ENCODE measurements at places on chromosomes 5 and 9. TPM values are rescaled to one million over a fixed set of nuclear protein-coding genes. Genes with fewer than 3 reads are reported as not detected.

The ZNF484 gene
- 4.9 TPM for total RNA-seq

- no peak for DNase-seq
Measured at GRCh38 chr9:132648685-132649084, 21.1 kb downstream of the DDX31 start.

GRCh38 chr9:76676857-76677256, 87.4 kb upstream of the PCA3 start:
- DNase-seq, result no peak

The BSPRY gene
- 56.9 TPM for total RNA-seq

DNA sequence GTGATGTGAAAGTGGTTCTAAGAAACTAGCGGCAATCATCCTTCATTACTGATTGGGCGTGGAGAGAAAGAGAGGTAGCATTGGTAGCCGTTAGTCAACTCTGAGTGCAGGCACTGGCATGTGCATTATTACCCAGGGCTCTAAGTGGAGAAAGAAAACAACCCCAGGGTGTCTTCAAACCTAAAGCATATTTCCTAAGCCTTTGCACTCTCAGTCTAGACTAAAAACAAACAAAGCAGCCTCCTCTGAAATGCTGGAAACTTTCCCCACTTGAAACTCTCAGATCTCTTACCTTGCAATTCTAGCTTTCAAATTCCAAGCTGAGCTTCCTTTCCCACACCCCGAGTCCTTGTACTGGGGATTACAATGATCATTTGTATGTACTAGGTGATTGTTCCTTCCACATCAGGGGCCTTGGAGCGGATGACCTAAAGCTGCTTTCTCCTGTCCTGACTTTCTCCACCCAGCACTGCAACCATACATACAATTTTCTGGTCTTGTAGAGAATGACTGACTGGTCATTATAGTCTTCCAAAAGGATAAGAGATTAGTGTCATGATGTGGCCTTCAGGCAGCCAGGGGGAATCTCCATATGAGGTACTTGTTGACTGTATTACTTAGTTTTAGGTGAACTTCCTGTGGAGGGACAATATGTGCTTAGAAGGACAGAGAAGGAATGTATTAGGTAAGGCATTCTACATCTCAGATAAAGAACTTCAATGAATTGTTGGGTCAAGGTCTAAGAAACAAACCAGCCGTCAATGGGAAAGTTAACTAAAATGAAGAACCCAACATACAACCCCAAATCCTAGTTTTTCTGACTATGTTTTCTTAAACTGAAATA, 98.3 kb upstream of the CDKN2B start:
- DNase-seq, result no peak

The PCDHB2 gene
- total RNA-seq, result 3.7 TPM

DNA sequence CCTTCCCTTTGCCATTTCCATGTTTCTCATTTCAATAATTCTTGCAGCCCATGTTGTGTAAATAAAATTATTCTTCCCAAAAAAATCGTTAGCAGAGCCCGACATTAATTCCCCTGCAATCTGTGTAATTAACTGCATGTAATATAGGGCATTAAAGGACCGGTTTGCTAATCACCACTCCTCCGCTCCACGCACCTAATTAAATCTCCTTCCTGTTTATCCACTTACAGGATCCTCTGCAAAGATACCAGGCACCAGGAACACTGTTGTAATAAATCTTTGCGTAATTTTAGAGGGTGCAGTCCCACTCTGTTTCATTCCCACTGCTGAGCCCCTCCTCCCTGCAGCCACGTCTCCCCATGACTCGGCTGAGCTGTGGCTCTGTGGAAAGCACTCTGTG, 105.0 kb upstream of the PPP1R26 start:
- no peak for DNase-seq

- no peak for DNase-seq
Measured at GRCh38 chr5:98934546-98934945, 5.7 kb upstream of the CHD1 start.

DNA sequence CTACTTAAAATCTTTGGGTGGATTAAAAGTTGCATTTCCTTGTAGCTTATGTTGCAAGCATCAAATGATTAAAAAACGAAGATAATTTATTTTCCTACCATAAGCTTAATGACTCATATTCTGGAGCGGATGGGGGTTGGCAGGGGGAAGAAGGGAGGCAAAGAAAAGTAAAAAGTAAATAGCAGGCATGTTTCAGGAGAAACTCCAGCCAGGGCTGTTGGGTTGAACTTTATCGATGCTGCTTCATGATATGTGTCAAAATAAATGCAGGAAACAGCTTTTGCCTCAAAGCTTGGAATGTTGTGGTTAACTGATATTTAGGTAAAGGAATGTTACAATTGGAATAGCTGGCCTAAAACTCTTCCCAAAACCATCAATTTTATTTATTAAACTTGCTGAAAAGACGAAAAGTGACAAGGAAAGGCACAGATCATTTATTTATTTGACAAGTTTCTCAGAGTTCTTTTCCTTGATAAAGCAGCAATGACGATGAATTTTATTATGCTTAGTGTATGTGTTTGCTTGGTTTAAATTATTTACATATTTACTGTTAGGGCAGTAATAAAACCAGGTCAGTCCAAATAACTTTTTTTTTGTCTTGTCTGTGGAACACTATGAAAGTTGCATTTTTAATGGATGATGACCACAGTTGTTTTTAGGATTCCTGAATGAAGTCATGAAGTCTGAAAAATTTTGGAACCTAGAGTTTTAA, 177.9 kb downstream of the PCSK1 start:
- DNase-seq, result no peak

DNA sequence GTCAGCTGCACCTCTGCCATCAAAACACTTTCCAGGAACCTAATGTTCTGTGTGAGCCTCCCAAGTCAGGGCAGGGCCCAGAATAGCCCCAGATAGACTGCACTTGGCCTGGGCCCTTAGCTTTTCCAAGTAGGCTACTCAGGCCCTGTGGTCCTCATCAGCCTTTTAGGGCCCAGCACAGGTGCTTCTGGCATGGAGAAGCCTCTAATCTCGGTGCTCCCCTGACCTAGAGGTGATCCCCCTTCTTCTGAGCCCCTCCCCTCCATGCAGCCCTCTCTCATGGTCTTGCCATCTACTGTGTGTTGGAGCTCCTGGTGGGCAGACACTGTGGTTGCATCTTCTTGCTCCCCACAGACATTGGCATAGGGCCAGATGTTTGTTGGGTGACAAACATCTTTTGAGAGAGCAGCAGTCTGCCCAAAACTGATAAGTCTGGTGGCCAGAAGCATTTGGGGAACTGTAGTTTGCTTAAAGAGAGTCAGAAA, 28.1 kb downstream of the FRMPD1 start:
- no peak for DNase-seq

The RFESD gene
- 7.9 TPM for total RNA-seq

The BTF3 gene
- 596 TPM for total RNA-seq

The SLC25A48 gene
- total RNA-seq, result 7.6 TPM

DNA sequence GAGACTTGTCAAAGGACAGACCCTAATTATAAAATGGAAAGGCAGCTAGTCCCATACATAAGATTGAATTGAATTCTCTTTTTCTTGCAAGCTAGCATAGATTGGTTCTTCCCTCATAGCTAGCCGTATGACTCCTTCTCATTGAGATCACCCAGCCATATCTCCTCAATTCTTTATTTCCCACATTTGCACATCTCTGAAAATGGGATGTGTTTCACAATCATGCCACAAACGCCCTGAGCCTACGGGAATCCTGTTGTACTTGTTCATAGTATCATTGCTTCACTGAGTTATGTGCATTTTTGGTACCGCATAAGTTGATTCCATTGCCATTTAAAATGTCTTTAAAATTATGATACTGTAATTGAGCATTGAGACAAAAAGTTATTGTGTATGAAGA, 90.5 kb downstream of the PCSK1 start:
- no peak for DNase-seq

- DNase-seq, result no peak
Measured at GRCh38 chr9:82130331-82131042, 141.9 kb downstream of the SPATA31D1 start.

DNA sequence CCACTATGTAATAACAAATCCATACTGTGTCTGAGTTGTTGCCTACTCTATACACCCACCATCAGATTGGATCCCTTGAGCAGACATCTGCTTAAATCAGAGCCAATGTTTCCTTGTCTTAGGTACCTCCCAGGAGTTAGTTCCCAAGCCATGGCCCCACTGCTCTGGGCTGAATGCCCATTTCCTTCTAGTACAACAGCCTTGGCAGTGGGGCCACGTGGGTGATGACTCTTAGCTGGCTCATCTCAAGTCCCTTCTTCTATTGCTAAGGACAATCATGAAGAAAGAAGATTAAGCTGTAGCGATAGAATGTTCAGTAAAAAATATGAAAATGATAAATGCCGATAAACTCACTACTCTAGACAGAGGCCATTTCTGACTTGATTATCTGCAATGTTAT, 16.6 kb downstream of the PTGR1 start:
- no peak for DNase-seq

The GLRA1 gene
- not detected for total RNA-seq

- DNase-seq, result no peak
Measured at GRCh38 chr5:16431490-16431889, 34.1 kb downstream of the ZNF622 start.

The TMEM232 gene
- total RNA-seq, result 0.54 TPM

- DNase-seq, result no peak
Measured at GRCh38 chr9:69744688-69745380, 15.0 kb downstream of the PTAR1 start.

The FCN2 gene
- total RNA-seq, result not detected

DNA sequence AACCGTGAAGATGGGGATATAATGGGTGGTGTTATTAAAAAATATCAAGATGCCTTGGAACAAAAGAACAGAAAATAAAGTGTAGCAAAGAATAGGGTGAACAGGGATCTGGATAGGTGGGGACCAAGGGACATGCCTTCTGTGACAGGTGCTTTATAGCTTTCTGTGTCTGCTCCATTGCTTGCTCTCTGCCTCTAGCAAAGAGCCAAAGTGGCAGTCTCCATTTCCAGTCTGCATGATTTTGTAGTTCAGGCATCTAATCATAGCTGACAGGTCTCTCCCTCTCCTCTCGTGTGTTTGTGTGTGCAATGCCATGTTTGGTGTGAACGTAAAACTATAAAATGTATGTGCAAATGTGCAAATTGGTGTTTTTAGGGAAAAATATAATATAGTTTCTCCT, 35.0 kb downstream of the LRRTM2 start:
- DNase-seq, result no peak

The FIBCD1 gene
- not detected for total RNA-seq

The SPINK4 gene
- not detected for total RNA-seq

The DMGDH gene
- not detected for total RNA-seq

The DNAH5 gene
- total RNA-seq, result 0.39 TPM

DNA sequence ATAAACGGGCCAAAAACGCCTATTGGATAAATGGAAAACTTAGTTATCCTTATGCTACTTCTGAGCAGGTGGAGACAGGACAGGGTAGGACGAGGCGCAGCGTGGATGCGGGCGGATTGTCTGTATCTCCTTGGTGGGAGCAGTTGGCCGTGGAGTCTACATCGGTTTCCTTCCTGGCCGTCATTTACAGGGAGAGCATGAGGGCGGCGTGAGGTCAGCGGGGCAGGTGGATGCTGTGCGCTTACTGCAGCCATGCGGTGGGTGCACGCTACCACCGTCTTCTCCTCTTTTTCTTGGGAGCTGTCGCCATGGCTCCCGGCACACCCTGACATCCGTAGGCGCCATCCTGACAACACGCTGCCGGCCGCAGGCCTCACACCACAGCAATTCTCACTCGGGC, 121.3 kb downstream of the ADAMTS2 start:
- no peak for DNase-seq

GRCh38 chr5:157758706-157759105, 15.2 kb downstream of the LSM11 start:
- DNase-seq, result no peak

DNA sequence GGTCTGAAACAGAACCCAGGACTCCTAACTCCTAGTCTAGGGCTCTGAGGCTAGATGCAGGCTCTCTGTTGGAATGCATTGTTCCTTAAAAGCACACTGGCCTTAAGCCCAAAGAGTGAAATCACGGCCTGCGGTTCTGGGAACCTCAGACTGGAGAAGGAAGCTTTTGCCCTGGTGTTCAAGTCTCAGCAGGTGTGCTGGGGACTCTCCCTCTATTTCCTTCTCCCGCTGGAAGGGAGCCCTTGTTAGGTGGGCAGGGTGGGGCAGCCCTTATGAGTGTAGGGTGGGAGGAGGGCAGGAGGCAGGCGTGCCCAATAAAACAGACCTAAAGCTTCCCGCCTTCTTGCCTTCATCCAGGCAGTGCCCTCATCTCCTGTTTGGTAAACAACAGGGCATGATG, 1.8 kb upstream of the PPARGC1B start:
- DNase-seq, result no peak

- DNase-seq, result no peak
Measured at GRCh38 chr9:69580582-69581214, 91.5 kb downstream of the APBA1 start.

The WDR31 gene
- total RNA-seq, result 2.3 TPM

DNA sequence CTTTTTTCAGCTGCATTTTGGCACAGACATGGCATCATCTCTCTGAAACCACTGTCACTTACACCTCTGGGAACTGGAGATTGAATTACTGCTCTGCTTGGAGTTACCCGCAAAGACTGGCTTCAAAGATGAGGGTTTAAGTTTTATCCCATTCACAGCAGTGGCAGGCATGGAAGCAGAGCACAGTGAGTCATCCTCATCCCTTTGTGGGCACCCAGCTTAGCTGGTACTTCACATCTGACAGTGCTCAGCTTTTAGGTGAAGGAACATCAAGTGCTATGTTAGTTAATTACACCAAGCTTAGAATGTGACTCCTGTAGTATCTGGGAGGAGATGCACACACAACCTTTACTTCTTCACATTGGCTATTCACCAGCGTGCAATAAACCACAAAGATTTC, 24.8 kb upstream of the ALDH1A1 start:
- no peak for DNase-seq

The ZBED3 gene
- total RNA-seq, result 5.1 TPM

DNA sequence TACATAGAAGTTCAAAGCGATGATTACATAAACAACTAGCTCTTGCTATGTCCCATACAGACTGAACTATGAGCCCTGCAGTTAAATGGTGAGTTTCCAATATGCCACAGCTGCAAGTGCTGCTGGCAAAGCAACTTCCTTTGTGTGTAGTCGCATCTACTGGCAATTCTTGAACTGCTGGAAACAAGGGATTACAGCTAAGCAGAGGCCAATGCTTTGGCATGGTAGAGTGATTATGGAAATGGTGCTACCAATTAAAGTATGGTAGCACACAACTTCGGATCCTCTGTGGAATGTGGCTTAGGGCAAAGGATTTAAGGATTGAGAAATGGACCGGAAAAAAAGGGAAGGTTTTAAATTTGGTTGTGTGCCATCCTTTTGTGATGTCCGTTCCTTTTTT, 856.6 kb downstream of the MAT2B start:
- no peak for DNase-seq
